ENCODE measurements at places on chromosomes 5 and 9.
A peak's percentile ranks its signal among the peaks of the same experiment; 100 is the strongest.

GRCh38 chr5:135705141-135705631, 126.4 kb upstream of the CXCL14 start:
- peak; percentile 59 for DNase-seq

DNA sequence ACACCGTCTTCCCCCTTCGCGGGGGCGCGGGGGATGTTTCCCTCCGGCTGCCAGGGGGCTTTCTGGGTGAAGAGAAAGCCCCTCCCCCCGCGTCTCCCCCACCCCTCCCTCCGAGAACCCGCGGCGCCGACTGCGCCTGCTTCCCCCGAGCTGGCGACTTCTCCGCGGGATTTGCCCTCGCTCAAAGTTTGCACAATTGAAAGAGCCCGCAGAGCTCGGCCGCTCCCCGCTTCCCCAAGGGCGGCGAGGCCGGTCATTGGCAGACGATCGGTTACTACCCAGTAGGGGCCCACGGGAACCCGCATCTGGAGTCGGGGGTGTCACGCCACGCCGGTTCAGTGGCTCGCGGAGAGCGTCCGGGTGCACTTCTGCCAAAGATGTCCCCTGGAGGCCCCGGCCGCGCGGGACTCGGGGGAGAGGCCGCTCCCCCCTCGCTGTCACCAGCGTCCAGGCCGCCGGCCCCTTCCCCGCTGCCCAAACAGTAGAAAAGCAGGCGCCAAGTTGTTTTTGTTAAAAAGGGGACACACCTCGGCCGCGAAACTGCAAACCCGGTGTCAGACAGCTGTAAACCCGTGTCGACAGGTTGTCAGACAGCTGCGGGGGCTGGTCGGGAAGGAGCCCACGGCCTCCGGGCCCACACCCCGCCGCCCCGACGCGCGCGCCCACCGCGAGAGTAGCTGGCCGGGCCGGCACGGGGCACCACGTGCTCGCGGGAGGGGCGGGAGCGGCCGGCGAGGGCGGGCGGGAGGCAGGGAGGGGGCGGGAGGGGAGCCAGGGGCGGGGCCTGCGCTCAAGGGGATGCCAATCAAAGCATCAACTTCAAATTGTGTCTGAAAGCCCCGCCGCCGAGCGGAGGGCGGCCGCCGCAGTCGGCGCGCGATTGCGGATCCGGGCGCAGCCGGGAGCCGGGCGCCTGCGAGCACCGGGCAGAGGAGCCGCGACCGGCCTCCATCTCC, at the start of gene IRX1:
IRX1 (plus strand) TSS at position 827 of the 956 bp plus-strand sequence. CDS start 274 bp downstream, outside the sequence.
- DNase-seq, result no peak

- DNase-seq, result no peak
Measured at GRCh38 chr5:135108569-135108968, 74.5 kb upstream of the PITX1 start.

DNA sequence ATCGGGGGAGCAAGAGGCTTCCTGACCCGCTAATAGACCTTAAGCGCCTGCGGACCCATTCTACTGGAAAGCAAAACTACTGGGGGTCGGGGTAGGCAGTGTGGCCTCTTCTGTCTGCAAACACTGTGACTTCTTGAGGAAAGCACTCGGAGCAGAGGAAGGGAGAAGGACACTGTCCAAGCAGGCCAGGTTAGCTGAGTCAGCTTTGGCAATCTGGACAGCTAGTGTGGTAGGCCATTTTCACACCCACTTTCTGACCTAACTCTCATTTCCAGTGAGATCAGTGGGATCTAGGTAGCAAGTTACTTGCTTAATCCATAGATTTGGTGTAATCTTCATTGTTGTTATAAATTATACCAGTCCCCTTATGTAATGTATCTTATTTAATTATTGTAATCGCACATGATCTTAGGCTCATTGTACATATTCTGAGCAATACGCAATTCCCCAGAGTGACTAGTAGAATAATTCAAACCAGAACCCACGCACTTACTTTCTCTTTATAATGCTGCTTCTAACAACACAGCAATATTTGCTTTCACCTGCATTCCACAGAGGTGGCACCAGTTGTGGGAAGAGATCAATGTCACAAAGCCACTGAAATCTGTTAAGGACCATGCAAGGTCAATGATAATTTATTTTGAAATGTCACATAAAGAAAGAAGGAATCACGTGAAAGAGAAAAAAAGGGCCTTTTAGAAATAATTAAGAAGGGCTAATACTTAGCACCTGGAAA, 82.9 kb downstream of the NREP start:
- DNase-seq, result no peak
